NCI-H1694 treated with DMSO at 0.1 percent for 48 hours (cell line): ENCODE measurements at places on chromosomes 2 and 18.

DNA sequence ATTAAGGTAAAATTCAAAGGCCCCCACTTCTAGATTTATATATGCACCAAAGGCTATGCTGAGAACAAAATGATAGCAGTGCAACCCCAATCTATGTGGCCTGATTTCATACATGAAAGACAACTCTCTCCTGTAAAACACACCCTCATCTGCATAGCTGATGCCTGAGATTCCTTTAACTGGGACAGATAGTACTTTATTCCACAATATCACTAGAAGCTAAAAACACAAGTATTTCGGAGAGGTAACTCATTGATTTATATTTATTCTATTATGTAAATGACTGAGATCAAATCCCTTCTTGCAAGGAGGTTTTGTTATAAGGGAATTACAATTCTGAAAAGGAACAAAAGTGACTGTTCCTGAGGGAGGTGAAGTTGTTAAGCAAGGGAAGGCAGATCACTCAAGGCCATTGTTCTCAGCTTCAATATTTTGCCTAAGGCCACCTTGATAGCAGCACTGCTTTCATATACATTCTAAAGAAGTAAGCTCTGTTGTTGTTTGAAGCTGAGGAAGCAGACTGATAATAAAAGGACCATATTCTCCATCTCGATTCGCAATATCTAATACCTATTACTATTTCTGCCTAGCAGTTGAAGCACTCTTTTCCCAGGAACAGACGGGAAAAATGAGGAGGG, 471.0 kb upstream of the CDH7 start:
- DNase-seq, result no peak

GRCh38 chr2:58923869-58924268, 682.7 kb upstream of the FANCL start:
- DNase-seq, result no peak

GRCh38 chr18:22670914-22671313, 253.2 kb upstream of the CTAGE1 start:
- no peak for DNase-seq

DNA sequence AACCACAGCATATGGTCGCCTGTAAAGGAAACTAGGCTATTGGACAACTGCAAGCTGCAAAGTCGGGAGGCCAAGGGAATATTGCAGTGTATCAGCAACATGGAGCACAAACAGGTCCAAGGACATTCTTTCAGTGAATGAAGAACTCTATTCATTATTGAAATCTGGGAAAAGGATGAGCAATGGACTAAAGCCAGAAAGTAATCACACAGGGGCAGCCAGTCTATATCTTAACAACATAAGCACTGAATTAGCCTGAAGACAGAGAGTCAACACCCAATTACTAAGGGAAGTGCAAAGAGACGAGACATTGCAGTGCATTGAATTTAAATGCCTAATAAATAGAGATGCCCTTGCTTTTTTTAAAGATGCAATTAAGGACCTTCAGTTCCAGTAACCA, 615.5 kb upstream of the SETBP1 start:
- no peak for DNase-seq

DNA sequence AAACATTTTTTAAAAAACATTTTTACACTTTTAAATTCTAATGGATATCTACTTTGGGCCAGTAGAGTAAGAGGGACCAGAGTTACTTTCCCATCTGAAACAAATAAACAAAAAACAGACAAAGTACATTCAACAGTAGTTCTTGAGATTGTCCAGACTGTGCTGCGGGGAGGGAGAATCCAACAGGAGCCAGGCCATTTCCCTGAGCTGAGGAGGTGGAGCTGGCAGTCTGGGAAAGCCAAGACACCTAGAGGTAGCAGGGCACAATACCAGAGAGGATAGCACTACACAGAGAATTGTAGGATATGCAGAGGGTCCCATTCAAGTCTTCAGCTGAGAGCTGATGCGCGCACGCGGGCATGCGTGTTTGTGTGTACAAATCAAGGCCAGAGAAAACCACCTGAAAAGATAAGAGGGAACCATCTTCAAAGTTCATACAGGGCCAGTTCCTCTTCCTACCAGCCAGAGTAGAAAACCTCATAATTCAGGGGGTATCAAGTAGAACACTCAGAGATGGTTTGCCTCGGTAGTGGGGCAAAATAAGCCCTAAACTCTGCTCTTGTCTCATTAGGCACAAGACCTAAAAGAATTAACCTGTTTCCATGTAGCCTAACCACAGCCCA, 44.0 kb downstream of the PTRHD1 start:
- no peak for DNase-seq

DNA sequence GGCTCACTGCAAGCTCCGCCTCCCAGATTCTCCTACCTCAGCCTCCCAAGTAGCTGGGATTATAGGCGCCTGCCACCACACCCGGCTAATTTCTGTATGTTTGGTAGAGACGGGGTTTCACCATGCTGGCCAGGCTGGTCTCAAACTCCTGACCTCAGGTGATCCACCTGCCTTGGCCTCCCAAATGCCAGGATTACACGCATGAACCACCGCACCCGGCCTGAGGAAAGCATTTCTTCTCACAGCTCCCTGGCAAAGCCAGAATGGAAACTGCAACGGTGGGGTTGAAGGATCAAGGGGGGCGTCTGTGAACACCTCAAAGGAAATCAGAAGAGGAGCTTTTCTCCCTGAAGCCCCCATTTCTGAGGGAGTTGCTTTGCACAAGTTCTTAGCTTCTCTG, 11.2 kb upstream of the TEX51 start:
- DNase-seq, result no peak

DNA sequence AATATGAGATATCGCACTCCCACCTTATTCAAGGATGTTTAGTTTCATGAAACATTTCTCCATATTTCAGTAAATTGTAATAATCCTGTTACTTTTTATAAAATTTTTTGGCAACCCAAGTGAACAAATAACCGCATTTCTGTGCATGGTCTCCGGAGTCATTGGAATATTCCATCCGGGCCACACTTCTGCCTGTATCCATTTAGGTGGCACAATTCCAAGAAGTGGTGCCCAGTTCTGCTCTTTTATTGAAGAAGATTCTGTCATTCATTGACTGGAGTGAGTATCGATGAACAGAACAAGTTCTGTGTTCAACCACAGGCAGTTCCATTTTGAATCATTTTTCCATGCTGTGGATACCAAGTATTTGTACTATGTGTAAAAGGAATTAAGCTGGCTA, 26.6 kb upstream of the ICOS start:
- DNase-seq, result no peak

DNA sequence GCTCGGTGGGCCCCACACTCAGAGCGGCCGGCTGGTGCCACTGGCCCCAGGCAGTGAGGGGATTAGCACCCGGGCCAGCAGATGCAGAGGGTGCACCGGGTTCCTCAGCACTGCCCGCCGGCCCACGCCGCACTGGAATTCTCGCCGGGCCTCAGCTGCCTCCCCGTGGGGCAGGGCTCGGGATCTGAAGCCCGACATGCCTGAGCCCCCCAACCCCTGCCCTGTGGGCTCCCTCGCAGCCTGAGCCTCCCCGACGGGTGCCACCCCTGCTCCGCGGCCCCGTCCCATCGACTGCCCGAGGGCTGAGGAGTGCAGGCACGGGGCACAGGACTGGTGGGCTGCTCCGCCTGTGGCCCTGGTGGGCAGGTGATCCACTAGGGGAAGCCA, 37.6 kb upstream of the TWSG1 start:
- DNase-seq, result no peak

GRCh38 chr18:7429831-7430230, 137.3 kb upstream of the PTPRM start:
- DNase-seq, result no peak

DNA sequence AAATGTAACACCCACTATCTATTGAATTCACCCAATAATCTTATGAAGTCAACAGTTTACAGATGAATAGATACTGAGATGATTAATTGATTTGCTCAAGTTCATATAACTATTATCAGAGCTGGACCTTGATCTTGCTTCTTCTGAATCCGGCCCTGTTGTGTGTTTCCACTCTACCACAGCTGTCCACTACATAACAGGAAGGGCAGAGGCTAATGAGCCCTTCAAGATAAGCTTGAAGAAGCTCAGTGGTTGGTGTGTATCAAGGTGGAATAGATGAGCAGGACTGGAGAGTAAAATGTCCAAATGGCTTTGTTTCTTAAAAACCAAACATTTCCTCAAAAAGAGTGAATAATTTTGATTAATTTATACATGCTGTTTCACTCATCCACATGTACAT, 56.4 kb upstream of the ITGB6 start:
- no peak for DNase-seq

- no peak for DNase-seq
Observed at GRCh38 chr2:100752628-100753333, 67.2 kb upstream of the NPAS2 start.

DNA sequence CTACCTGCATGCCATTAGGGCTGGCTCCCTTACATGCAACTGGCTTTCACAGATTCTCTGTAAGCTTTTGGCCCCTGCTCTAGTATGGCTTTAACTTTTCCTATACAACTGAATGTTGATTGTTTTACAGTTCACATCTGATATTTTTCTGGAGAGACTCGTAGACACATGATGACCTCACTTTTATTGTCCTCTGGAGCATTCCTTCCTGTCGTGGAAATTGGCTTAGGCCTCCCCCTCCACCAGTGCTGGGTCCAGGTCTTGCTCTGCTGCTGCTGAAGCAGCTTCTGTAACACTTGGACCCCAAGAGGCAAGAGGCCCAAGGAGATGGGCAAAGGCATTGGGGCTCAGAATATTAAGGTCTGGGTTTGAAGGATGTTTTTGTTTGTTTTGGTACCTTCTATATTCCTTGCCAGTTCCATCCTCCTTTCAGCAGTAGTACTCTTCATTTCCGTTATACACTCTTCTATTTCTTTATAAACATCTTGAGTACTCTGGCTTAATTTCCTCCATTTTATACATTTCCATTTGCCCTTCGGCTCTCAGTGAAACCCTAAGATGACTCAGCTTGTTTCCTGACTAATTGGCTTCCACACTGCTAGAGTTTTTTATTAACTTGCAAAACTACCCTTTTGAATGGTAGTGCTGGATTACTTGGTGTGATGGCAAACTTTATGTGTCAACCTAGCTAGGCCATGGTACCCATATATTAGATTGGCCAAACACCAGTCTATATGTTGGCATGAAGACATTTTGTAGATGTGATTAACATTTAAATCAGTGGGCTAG, 219.8 kb downstream of the CDCA7 start:
- DNase-seq, result no peak

GRCh38 chr2:5798084-5798483, 105.9 kb downstream of the SOX11 start:
- no peak for DNase-seq

DNA sequence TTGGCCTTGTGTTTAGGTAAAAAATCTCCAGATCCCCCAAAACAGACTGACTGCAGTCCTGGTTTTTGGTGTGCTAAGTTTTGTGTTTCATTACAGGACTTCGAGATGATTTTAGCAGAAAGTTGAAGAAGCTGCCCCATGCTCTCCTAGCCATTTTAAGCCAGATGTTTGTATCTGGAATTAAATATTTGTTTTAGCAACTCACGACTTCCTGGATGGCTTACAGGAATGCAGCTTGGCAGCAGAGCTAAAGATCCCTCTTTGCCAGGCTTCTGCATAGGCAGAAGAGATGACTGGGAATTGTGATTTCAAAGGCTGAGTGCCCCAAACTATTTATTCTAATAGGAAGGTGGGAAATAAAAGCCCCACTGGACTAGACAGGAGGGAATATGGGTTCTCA, 31.1 kb downstream of the ONECUT2 start:
- no peak for DNase-seq

- no peak for DNase-seq
Observed at GRCh38 chr2:220521551-220521950, 894.1 kb downstream of the SLC4A3 start.

DNA sequence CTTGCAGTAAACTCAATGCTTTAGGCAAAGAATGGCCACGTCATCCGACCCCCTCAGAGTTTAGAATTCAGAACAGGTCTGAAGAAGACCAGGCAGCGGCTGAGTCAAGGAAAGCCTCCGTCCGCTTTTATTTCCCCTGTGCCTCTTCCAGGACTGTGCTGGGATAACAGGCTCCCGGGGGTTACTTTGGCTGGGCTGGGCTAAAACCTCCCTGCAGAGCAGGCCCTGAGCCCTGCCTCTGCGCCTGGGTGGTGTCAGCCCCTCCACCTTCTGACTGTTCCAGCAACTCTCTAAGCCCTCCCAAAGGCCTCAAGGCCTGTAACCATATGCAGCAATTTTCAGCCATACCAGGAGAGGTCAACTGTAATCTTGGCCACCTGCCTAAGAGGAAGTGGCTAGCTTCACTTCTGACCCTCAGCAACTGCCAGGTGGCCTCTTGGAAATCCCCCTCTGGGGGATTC, 166.5 kb downstream of the RPIA start:
- DNase-seq, result no peak

DNA sequence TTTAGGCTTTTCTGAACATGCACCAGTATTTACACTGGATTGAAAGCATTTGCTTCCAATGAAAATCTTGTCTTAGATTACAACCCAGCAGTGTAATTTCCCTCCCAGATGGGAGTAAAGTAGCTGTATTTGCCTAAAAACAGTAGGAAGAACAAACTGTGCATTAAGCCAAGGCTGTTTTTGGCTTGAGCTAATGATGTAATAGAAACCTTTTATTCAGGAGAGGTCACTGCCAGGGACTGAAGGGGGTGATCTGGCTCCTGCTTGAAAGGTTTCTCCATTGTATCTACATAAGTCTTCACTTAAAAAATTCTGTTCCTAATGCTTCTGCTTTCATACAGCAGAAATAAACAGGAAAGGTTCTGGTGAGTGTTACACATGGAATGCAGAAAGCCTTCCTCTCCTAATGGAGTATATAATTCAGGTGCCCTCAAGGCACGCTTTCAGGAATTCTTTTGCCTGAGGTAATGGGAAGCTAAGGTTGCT, 74.4 kb downstream of the MEIS1 start:
- no peak for DNase-seq

DNA sequence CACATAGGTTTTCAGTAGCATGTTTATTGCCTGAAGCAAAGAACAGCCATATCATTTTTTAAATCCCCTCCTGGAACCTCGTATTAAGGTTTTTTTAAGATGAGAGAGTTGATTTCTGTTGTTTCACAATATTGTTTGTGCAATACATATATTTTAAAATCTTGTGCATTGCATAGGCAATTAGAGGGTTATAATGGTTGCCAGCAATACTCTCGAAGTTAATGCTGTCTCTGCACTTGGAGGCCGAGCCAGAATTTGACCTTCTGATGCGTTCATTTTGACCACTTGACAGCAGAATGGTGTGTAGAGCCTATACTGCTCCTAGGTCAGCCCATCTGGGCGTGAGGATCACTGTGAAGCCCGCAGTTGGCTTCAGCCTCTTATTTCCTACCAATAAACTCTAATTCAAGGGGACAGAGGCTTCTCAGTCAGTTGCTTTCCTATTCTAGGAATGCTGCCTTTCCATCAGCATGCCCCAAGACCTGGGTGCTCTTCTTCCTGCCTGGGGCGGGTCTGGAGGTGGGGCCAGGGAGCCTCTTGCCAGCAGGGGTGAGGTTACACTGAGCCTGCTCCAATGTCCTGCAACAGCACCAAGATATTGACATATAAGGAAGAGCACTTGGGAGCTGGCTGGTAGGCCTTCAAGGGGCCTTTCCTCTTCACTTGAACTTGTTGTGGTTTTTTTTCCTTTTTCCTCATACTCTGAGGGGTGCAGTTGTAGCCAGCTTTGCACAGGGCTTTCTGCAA, 91.4 kb upstream of the BCL2L11 start:
- DNase-seq, result no peak

GRCh38 chr18:58100154-58100553, 56.1 kb downstream of the NEDD4L start:
- no peak for DNase-seq

- DNase-seq, result no peak
Observed at GRCh38 chr2:231059756-231060155, 3.1 kb downstream of the PSMD1 start.

- DNase-seq, result no peak
Observed at GRCh38 chr2:178247250-178247649, 52.9 kb downstream of the OSBPL6 start.

GRCh38 chr18:59605633-59606192, 91.5 kb downstream of the CCBE1 start:
- DNase-seq, result no peak
